Activated CD4-positive, alpha-beta T cell treated with anti-CD3 and anti-CD28 coated beads, Interleukin-2, amount 10 ng/mL, durations not matched to agents 24 days and 14 days (primary cell): ENCODE measurements at places on chromosomes 16 and 17. TPM values are rescaled to one million over a fixed set of nuclear protein-coding genes. Genes with fewer than 3 reads are reported as not detected.

DNA sequence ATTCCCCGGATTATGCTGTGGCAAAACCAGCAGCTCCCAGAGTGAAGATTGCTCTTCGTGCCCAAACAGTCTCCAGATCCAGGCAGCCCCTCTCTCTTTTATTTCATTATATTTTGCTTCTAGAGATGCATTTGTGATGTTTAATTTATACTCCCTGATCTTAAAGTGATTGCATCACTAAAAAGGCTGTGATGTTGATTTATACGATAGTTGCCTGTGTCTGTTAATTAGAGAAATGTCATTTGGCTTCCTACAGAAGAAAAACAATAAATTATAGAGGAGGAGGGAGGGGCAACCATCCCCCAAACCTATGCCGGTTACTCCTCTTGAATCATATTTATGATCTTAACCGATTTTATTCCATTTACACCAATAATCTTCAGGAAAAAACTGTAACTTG, 615.3 kb downstream of the TOX3 start:
- DNase-seq: no peak
- no peaks in the 10 kb centered on the region for H3K27me3 ChIP-seq
- no peak overlapping the region for H3K4me3 ChIP-seq
- no peaks in the 10 kb centered on the region for H3K4me1 ChIP-seq

PTX4 gene
- total RNA-seq: not detected in 2 replicates

- DNase-seq: no peak
- peak overlapping the region; percentile 63 for H3K27ac ChIP-seq
Observed at GRCh38 chr16:81453091-81453728, 8.6 kb downstream of the CMIP start.

- no peak overlapping the region for H3K27ac ChIP-seq
- peaks cover 4% of the 10 kb centered on the region for H3K27me3 ChIP-seq
- peaks cover 3% of the 10 kb centered on the region for H3K4me1 ChIP-seq
- no peak overlapping the region for H3K4me3 ChIP-seq
- DNase-seq: no peak
- H3K36me3 ChIP-seq: no peaks in the 10 kb centered on the region
Observed at GRCh38 chr16:73480381-73480780, 432.5 kb upstream of the ZFHX3 start.

KRT13 gene
- not detected in 2 replicates for total RNA-seq

DNA sequence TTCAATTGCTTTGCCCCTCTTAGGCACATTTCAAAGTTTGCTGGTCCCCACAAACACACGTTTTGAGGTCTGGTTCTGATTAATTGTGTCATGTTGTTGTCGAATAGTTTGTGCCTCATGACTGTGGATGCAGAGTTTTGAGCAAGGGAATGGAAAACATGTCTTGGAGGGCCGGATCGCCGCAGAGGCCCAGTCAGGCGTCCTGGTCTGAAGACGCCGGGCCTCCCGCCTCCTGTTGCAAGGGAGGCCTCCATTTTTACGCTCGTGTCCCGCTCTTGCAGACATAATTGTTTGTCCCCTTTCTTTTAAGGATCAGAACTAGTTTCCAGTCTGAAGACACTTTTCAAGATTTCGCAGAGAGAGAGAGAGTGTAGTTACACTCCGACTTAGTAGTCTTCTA, 3.2 kb downstream of the NTN1 start:
- peaks cover 4% of the 10 kb centered on the region for H3K4me1 ChIP-seq
- no peaks in the 10 kb centered on the region for H3K36me3 ChIP-seq
- no peak for DNase-seq

DNA sequence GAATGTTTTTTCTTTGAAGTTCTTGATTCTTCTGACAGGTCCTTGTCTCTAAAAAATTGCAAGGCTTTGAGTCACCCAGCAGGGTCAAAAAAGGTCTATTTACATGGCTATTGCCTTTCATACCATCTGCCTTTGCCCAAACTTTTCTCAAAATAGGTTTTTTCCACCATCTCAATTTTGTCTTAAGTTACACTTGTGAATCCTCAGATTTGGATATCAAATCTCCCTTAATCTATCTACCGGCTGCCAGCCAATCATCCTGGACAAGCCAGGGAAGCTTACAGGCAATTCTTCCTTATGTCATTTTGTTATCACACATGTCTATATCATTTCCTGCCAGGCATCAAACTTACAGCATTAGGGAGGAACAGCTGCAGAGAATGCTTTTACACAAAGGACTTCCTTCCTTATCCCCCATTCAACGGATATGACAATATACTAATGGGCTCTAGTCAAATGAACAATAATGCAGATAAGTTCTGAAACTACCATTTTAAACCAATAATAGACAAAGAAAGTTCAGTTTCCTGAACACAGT, 104.1 kb upstream of the CORO6 start:
- DNase-seq: peak; percentile 63
- peak overlapping the region; percentile 18 for H3K27ac ChIP-seq
- peaks cover 52% of the 10 kb centered on the region for H3K4me1 ChIP-seq
- H3K27me3 ChIP-seq: no peaks in the 10 kb centered on the region

DNA sequence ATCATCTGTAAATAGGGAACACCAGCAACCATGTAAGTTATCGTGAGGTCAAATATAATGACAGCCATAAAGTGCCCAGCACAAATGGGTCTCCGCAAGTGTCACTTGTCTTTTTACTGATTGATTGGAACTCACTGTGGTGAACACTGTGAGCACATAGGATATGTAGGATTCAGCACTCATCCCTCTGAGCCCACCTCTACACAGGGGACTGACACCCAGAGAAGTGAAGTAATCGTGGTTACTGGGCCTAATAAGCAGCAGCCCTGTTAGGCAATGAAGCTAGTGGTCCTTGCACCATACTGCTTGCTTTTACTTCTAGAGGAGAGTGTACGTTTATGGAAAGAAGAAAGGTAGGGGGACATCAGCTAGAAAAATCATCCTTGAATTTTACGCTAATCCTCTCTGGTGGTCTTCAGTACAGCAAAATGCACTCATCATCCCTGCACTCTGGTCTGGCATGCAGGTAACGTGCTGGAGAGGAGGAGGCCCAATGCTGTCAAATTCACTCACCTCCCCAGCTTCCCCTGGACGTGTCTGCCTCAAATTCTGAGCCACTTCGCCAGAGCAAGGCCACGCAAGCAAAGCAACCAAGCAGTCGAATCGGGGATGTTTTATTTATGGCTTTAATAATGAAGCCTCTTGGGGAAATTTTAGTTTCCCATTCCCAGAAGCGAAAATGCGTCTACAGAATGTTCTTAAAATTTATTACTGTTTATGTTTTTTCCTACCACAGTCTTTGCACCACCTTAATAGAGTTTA, 74.7 kb downstream of the YPEL2 start:
- DNase-seq: no peak
- no peaks in the 10 kb centered on the region for H3K4me1 ChIP-seq
- no peak overlapping the region for H3K4me3 ChIP-seq
- H3K36me3 ChIP-seq: peaks cover 4% of the 10 kb centered on the region

DNA sequence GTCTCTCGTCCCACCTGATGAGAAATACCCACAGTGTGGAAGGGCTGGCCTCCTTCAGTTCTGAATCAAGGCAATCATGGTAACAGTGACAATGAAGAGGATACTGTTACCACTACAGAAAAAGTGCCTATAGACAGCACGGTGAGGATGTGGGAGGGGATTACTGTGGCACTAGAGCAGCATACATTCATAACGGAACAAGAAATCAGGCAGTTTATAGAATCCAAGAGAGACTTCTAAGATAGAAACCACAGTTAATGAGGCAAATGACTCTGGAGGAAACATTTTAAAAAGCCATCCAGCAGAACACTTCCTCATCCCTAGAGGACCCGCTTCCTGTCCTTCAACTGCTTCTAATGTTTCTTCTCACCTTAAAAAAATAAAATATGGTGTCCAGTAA, 2.7 kb downstream of the RUSF1 start:
- no peak for DNase-seq
- H3K4me1 ChIP-seq: peaks cover 38% of the 10 kb centered on the region
- H3K4me3 ChIP-seq: peak overlapping the region; percentile 56
- peak overlapping the region; percentile 87 for H3K27ac ChIP-seq
- H3K36me3 ChIP-seq: peaks cover 16% of the 10 kb centered on the region

SHCBP1 gene
- 43.9 and 47.6 TPM in 2 replicates for total RNA-seq

DNA sequence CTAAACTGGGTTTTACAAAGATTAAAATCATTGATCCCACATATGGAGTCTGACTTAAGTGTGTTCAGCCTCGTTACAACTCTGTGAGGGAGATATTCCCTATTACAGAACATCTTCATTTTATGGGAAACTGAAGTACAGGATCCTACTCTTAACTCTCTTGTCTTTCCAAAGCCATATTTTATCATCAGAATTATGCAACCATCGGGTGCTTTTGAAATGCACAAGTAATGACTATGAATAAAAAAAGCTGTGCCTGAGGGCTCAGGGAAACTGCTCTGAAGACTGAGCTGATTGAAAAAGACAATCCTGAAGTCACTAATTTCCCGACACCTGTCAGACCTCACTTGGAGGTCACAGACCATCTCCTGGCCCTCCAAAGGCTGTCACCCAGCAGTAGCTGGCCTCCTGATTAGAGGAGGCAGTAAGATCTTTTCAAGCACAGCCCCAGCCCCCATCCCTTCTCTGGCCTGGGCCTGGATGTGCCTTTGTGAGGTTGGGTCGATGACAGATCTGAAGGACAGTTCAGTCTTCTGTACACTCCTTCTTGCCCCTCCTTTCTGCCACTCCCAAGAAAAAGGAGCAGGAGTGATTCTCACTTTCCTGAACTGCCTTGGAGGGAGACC, 5.6 kb downstream of the AKAP1 start:
- no peak overlapping the region for H3K27ac ChIP-seq
- DNase-seq: no peak
- peaks cover 15% of the 10 kb centered on the region for H3K36me3 ChIP-seq
- H3K4me1 ChIP-seq: peaks cover 30% of the 10 kb centered on the region
- H3K4me3 ChIP-seq: no peak overlapping the region

DNA sequence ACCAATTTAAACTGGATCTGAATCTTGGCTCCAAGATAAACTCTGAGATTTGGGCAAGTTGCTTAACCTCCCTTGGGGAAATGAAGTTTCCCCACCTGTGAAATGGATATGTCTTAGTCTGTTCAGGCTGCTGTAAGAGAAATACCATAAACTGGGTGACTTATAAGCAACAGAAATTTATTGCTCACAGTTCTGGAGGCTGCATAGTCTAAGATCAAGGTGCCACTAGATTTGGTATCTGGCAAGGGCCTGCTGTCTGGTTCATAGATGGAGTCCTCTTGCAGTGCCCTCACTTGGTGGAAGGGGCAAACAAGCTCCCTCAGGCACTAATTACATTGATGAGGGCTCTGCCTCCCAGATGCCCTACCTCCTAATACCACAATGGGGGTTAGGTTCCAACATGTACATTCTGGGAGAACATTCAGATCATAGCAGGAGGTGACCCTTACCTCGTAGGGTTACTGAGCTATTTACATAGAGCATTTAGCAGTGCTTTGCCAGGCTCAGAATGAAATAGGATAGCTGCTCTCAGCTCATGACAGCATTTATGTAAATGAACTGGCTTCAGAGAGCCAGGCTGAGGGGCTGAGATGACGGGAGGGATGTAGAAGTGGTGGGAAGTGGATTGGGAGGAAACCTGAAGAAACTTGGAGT, 83.9 kb downstream of the SPECC1 start:
- no peaks in the 10 kb centered on the region for H3K36me3 ChIP-seq
- no peak overlapping the region for H3K4me3 ChIP-seq
- DNase-seq: no peak
- H3K27me3 ChIP-seq: peaks cover 4% of the 10 kb centered on the region

- no peak for DNase-seq
- H3K27ac ChIP-seq: no peak overlapping the region
- peaks cover 43% of the 10 kb centered on the region for H3K4me1 ChIP-seq
- H3K36me3 ChIP-seq: peaks cover 26% of the 10 kb centered on the region
- H3K27me3 ChIP-seq: peaks cover 2% of the 10 kb centered on the region
- peak overlapping the region; percentile 33 for H3K4me3 ChIP-seq
Observed at GRCh38 chr17:59623151-59623550, 3.5 kb downstream of the CLTC start.

SYCE1L gene
- 4.9 and 7.9 TPM in 2 replicates for total RNA-seq
